ENCODE measurements at places on chromosomes 7 and 10.

DNA sequence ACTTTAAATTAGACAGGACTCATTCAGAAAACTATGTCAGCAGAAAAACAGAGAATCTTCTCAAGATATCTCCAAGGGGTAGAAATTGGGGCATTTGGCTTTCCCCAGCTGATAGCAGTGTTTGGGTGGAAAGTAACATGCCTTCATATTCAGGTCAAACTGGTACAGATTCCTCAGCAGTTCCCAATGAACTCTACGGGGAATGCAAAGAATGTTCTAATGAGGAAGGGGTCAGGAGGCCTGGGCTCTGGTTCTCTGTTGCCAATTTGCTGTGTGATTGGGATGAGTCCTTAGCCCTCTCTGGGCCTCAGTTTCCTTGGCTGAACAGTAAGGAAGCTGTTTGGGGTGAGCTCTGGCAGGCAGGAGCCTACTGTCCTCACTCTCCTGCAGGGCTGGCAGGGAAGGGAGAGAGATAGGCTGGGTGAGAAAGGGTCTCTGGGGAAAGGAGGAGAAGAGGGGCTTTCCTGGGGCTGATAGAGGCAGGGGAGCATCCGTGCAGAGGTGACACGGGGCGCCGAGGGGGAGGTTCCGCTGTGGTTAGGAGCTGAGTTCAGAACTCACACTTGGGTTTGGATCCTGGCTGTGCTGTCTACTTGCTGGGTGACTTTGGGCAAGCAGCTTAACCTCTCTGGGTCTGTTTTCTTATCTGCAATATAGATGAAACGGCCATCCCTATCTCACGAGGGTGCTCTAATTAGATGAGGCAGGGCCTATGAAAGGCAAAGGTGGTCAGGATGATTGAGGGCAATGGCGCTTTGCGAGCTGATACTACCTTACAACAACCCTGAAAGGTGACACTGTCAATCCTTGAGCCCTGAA lies 45.1 kb downstream of the SPOCK2 start:
- DNase-seq, result peak; percentile 35

DNA sequence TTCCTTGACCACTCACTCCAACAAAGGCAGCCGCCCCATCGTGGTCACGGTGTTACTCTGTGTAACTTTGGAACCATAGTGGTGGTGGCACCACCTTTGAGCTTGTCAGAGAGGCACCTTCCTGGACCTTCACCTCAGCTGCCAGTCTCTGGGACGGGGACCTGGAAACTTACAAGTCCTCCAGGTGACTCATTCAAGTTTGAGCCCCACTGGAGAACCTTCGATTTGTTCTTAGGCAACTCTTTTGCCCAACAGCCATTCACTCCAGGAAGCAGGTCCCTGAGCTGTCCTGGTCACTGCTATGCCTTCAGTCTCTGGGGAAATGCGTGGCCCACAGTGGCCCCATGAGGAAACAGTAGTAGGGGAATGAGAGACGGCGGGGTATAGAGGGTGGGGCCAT lies 17.2 kb downstream of the STX1A start:
- no peak for DNase-seq

- no peak for DNase-seq
These were observed 115.7 kb downstream of the PDE1C start for GRCh38 chr7:31954500-31954899.

- peak; percentile 80 for DNase-seq
These were observed 168.0 kb upstream of the LRRN3 start for GRCh38 chr7:110922906-110923305.

- no peak for DNase-seq
These were observed 959.4 kb downstream of the PCDH15 start for GRCh38 chr10:53841483-53842145.

GRCh38 chr10:19788902-19789301 lies 27.3 kb upstream of the PLXDC2 start:
- DNase-seq, result no peak

- no peak for DNase-seq
These were observed 11.6 kb upstream of the KAT6B start for GRCh38 chr10:74814797-74815196.

DNA sequence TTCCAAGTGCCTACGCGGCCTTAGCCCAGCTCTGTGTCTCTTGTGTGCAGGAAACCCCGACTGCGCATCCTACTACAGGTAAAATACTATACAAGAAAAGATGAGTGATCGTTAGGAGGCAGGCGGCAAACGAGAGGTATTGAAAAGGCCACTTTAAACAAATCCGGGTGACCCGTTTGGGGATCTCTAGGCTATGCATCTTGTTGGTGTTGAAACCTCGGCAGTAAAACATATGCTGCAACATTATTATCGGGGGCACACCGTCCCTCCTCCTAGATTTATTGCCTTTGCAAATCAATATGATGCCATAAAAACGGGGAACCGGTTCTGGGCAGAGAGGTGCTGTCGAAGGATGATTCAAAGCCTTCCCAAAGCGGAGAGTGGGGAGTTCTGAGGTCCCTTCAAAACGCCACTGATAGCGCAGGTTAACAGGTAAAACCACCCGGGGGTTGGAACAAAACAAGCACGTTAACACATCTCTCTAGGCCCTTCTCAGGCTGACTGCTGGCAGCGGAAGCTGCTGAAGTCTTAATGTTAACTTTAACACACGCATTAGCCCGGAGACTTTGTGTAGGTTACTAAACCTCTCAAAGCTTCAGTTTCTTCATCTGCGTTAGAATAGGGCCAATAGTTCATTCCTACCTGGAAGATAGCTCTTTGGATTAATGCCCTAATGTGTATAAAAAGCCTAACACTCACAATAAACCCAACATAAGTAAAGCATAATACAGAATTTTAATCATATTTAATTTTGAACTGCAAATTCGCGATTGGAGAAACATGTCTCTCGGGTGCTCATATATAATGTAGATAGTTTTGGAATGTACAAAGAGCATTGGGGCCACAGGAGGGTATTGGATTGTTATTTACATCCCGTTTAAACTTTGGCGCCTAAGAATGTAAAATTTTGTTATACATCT lies 2.6 kb upstream of the TBX20 start:
- DNase-seq, result no peak

DNA sequence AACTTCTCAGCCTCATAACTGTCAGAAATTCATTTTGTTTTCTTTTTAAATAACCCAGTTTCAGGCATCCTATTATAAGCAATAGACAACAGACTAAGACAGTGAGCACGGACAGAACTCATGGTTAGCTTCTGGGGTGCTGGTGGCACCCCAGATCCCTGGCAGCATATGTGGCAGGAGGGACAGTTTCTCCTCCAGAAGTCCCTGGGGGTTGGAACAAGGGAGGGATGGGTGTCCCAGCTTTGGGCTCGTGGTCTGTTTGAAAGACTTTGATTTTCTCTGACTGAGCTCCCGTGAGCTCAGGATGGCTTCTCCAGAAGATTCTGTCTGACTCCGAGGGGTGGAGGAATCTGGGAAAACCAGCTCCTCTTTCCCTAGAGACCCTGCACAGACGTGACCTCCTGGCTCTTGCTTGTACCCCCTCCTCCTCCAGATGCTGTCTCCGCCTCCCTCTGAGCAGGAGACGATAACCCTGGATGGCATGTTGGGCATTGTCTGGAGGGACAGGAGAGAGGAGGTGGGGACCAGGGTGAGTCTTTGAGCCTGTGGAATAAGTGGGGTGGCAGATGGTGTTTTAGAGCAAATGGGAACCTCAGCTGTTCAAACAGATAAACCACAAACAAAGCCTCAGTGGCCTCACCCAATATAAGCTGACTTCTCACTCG lies 421.1 kb downstream of the GLRX3 start:
- no peak for DNase-seq

DNA sequence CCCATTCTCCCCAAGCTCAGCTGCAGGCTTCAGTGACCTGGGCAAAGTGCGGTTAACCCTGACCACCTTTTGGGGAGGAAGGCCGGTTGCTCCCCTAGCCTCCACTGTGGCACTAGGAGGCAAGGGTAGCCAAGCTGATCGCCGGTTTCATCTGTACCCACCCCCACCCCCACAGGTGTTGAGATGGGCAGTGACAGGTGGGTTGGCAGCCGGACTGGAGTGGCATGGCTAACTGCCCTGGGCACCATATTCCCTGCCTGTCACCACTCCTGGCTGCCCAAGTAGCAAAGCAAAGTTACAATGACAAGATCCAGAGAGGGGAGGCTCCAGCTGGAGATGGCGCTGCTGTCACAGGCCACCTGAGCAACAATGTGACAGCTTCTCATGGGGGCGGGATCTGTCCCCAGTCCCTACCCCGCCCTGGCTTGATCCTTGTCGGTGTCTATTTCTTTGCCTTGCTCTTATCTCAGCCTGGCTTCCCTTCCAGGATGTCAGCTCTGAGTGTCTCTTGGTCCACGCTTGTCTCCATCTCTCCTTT lies 27.0 kb upstream of the BMS1 start:
- DNase-seq, result no peak

GRCh38 chr10:104342941-104343411 lies 4.7 kb upstream of the ITPRIP start:
- peak; percentile 67 for DNase-seq

- no peak for DNase-seq
These were observed 22.1 kb upstream of the TCF7L2 start for GRCh38 chr10:112927980-112928379.

DNA sequence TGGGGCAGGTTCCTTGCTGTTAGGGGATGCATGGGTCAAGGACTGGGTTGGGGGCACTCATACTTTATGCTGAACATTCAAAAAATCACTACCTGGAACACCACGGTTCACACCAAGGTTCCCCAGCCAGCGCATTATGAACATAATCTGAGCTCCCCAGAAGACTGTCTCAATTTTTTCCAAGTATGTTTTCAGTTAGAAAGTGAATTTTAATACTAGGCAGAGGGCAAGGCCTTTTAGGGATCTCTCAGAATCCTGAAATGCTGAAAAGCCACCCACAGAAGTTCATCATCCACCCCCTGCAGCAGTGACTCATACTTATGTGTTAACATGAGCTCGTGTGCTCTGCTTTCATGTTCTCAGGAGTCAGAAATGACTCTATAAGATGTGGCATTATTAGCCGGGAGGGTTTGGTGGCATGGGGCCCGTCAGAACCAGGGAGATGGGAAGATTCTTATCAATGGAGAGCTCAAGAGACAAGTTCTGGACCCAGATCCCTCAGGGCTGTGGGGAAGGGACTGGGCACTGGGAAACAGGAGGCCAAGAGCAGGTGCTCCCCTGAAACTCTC lies 185.2 kb upstream of the ITGB1 start:
- DNase-seq, result peak; percentile 88
